ENCODE measurements at places on chromosomes 4 and X. TPM values are rescaled to one million over a fixed set of nuclear protein-coding genes. Genes with fewer than 3 reads are reported as not detected.
A peak's percentile ranks its signal among the peaks of the same experiment; 100 is the strongest.

GAGE2A gene
- not detected for total RNA-seq

DNA sequence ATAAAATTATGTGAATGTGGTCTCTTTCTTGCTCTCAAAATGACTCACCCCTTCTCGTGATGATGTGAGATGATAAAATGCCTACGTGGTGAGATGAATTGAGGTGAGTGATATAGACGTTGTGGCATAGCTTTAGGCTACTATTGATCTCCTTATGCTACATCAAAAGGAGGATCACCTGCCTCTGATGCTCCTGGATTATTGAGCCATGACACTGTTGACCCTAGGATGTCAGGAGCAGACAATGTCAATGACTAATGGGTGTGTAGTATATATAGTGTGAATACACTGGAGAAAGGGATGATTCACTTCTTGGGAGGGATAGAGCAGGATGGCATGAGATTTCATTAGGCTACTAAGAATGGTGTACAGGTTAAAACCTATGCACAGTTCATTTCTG, 210.7 kb upstream of the PRPS2 start:
- no peak for DNase-seq

ARAF gene
- 48.7 TPM for total RNA-seq

EIF2S3 gene
- 203 TPM for total RNA-seq

CYTL1 gene
- 9.6 TPM for total RNA-seq

ABLIM2 gene
- total RNA-seq, result 0.36 TPM

MAGEB1 gene
- total RNA-seq, result not detected

GRCh38 chr4:82810176-82810575, 11.6 kb upstream of the SCD5 start:
- no peak for DNase-seq

ANK2 gene
- 77.1 TPM for total RNA-seq

BEX5 gene
- total RNA-seq, result 1.6 TPM

GRCh38 chr4:72136429-72136828, 104.6 kb downstream of the NPFFR2 start:
- DNase-seq, result peak; percentile 28

EDA gene
- total RNA-seq, result 1.2 TPM

- DNase-seq, result peak; percentile 89
Measured at GRCh38 chr4:181860157-181860556, 383.0 kb upstream of the TENM3 start.

PRR32 gene
- total RNA-seq, result not detected

CT45A10 gene
- not detected for total RNA-seq

CD38 gene
- 0.94 TPM for total RNA-seq

GRCh38 chr4:183182873-183183725, 84.0 kb downstream of the WWC2 start:
- peak; percentile 93 for DNase-seq

BGN gene
- total RNA-seq, result 87.7 TPM

DNA sequence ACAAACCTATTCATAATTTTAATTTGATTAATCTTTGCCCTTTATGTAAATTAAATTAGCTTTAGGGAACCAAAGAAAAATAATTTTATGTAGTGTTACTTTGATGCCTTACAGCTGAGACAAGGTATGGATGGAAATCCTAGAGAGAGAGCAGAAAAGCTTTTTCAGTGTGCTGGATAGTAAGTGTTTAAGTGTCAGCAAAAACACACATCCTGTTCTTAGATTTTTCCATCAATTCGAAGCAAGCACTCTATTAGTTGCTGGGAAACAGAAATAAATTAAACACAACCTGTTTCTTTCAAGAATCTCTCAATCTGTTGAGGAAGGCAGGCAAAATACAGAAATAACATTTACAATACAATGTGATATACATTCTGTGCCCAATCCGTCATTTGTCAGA, 327.8 kb downstream of the GALNTL6 start:
- no peak for DNase-seq

GRCh38 chr4:57426779-57427395, 316.7 kb upstream of the IGFBP7 start:
- peak; percentile 68 for DNase-seq

DNA sequence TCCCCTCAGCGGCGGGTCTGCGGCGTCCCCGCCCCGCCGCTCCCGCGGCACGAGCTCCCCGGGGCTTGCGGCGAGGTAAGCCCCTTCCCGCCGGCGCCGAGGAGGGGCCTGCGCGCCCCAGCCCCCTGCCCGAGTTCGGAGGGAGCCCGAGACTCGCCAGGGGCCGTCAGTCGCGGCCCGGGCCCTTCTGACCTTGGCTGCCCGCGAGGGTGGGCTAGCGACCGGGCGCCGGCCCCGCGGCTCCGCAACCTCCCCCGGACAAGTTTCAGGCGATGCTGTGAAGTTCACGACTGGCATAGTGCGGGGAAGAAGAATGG, 554 bp downstream of the CDKL5 start:
- no peak for DNase-seq

GRCh38 chr4:153564630-153565525, 98.7 kb downstream of the TMEM131L start:
- peak; percentile 48 for DNase-seq

- peak; percentile 14 for DNase-seq
Measured at GRCh38 chrX:15310117-15310516, 5.3 kb downstream of the ASB11 start.

GRCh38 chrX:25597551-25597950, 540.6 kb upstream of the MAGEB18 start:
- DNase-seq, result peak; percentile 8

DNA sequence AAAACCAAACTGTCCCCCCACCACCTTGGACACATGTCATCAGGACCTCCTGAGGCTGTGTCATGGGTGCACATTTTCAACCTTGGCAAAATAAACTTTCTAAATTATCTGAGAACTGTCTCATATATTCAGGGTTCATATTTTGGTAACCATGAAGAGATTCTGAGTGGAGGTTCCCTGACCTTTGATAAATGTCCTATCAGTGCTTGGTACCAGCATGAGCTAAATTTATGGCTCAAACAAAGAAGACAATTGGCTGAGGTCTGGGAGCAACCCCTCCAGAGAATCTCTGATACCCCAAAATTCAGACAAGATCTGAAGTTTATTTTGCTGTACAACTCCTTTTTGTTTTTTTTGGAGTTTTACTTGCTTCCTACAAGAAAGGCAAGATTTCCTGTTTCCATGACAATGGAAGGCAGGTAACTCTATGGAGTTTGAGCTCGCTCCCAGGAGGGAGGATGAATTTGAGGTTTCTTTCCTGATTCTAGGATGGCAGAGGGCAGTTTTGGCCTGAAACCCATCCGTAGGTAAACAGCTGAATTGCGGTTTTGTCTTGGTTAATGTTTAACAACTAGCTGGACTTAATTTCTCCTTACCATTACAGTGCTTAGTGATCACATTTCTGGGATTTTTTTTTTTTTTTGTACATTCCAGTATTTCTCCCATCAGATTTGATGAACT, 14.5 kb downstream of the UGT2B15 start:
- DNase-seq, result no peak

MMRN1 gene
- total RNA-seq, result 0.17 TPM

DNA sequence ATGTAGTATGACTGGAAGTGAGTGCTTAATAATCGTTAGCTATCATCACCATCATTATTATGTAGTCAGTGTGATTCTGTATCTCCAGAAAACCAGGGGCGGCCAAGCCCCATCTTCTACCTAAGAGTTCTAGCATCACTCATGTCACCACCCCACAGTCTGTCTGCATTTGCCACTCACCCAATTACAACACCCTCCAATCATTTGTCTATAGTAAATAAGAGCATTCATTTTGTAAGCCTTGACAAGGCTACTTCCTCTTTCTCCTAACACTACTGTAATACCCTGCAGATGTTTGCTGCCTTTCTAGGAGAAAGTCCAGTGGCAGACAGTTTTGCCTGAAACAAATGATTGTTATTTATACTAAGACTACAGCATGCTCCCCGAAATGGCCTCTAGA, 15.8 kb upstream of the IL21 start:
- DNase-seq, result no peak

- DNase-seq, result no peak
Measured at GRCh38 chrX:25665431-25665830, 472.7 kb upstream of the MAGEB18 start.

DNA sequence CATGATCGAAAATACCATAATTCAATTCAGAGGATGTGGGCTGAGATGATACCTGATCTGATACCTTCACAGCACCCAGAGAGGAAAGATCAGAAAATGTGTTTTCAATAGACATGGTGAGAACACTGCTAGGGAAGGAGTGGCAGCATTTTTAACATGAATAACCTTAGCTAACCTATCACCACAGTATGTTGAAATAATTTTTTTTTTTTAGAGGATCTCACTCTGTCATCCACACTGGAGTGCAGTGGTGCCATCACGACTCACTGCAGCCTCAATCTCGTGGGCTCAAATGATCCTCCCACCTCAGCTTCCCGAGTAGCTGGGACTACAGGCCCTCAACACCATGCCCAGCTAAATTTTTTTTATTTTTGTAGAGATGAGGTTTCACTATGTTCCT, 90.5 kb upstream of the RAPGEF2 start:
- DNase-seq, result peak; percentile 46

- no peak for DNase-seq
Measured at GRCh38 chrX:134172588-134173259, 64.3 kb upstream of the CCDC160 start.

GRCh38 chrX:68079961-68080360, 353.3 kb downstream of the OPHN1 start:
- no peak for DNase-seq

- DNase-seq, result no peak
Measured at GRCh38 chr4:15990570-15991285, 27.8 kb upstream of the FGFBP2 start.

- DNase-seq, result no peak
Measured at GRCh38 chrX:120000490-120001246, 57.1 kb upstream of the NKAP start.

DNA sequence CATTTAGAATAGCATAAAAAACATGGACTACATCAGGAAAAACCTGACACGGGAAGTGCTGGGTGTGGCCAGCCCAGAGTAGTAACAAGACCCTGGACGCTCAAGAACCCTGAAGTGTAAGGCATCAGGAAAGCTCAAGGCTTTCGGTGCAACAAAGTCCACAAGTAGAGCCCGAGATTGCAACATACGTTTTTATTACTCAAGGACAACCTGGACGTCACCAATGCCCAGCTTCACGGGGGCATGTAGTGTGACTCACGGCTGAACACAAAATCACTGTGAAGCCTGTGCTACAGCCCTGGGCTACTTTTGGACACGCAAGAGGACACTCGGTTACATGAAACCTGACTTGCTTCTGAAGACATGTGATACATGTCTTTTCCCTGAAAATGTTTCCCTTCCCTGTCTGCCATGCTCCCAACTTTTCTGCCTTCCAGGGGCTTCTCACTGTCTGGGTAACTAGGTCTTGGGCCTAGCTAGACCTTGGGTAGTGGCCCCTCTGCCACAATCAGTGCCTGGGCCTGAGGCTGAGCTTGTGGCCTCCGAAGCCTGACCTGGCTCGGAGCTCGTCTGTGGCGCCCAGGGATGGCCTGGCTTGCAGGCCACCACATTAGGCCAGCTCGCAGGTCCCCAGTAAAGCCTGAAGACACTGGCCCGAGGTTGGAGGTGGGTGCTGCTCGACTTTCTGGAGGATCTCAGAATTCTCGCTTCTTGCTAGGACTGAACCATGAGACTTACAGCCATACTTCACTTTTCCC, 9.2 kb downstream of the IRAK1 start:
- no peak for DNase-seq

- no peak for DNase-seq
Measured at GRCh38 chrX:43706786-43707370, 50.8 kb downstream of the MAOA start.

GRCh38 chr4:81065446-81065845, 34.9 kb downstream of the BMP3 start:
- no peak for DNase-seq

DNA sequence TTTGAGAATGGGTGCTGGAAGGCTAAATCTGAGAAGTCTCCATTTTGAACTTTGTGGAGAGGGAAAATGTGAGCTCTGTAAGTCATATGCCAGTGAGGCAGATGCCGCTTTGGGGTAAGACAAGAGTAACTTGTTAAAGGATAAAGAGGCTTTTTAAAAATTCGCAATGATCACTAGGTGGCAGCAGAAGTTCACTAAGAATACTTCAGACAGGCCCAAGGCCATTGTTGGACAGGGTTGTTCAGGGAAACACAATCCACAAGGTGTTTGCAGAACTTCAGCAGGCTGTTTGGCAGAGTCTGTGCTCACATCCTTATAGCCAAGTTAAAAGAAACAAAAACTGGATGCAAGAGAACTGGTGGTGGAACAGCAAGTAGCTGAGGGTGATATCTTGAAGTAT, 13.7 kb upstream of the PIGA start:
- DNase-seq, result peak; percentile 32

BMP15 gene
- not detected for total RNA-seq

DNA sequence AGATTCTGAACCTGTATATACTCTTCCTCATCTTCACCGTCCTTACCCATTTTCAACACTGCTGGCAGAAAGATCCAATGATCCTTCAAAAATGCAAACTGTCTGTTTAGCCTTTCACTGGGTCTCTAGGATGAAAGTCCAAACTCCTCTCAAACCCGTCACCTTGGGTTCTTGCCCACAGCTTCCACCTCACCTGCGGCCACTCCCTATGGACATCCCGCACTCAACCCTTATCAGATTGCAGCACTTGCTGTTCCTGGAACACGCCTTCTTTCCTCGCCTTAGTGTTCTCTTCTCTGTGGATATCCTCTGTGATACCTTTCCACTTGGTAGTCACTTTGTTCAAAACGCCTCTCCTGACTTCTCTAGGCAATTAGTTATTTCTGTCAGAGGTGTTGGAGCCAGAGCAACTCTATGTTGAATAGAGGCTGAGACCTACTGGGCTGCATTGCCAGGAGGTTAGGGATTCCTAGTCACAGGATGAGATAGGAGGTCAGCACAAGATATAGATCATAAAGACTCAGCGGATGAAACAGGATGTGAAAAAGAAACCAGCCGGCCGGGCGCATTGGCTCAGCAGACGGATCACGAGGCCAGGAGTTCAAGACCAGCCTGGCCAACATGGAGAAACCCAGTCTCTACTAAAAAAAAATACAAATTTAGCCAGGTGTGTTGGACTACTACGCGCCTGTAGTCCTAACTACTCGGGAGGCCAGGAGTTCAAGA, 4.2 kb upstream of the NOCT start:
- DNase-seq, result no peak

DNA sequence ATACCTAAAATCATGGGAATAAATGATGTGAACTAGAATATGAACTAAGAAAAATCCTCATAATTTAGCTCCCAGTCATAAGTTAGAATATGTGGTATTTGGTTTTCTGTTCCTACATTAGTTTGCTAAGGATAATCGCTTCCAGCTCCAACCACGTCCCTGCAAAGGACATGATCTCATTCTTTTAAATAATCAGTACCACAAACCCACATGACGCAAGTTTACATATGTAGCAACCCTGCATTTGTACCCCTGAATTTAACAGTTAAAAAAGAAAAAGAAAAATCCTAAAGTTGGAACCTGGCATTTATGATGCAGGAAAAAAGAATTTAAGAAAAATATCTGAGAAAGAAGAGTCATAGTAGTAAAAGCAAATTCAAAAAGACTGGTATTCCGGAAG, 13.3 kb downstream of the UBA6 start:
- DNase-seq, result no peak

GRCh38 chrX:115408771-115409400, 119.4 kb downstream of the LUZP4 start:
- DNase-seq, result peak; percentile 63

All from astrocyte (in vitro differentiated cells and primary cell).